ENCODE measurements at places on chromosomes 3 and 15.

- no peak for DNase-seq
Measured at GRCh38 chr3:139230391-139230790, 113.4 kb upstream of the MRPS22 start.

DNA sequence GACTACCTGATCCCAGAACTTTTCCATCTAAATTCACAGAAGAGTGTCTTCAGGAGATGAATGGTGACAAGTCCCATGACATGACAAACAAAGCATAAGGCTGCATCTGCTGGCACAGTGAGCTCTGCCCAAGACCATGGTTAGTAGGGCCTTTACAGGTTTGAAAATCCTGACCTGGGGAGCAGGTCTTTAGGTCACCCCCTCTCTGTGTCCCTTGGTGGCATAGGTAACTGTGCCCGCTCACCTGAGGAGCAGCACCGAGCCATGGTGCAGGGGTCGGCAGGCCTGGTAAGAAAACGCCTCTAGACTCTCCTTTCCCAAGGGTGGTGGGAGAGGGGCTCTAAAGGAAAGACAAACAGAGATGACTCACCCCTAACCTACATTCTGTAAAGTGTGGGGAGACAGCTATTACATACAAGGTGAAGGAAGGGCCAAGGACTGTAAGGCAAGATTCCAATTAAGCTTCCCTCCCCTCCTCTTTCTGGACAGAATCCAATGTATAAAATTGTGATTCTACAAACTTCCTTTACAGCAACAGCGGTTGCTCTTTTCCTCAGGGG, 74.0 kb downstream of the SATB1 start:
- no peak for DNase-seq

- peak; percentile 83 for DNase-seq
Measured at GRCh38 chr3:47370887-47371697, 9.7 kb upstream of the PTPN23 start.

GRCh38 chr3:23712656-23713559, 92.8 kb upstream of the UBE2E1 start:
- DNase-seq, result no peak

DNA sequence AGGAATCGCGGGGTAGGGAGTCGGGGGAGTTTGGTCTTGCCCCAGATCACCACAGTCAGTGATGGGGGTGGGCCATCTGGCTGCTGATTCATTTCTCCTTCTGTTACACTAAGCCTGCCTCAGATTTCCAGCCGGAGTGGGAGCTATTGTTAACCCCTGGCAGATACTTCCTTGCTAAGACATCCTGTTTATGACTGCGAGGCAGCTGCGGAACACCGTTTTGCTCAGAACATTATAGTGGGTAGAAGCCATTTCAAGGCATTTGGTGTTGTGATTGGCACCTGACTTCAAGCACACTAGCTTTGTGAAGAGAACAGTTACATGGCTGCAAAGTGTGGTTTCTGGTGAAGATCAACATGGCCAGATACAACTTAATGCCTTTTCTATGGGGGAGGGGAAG, 73.8 kb downstream of the FLNB start:
- DNase-seq, result peak; percentile 36

GRCh38 chr3:99747915-99748314, 69.7 kb upstream of the CMSS1 start:
- DNase-seq, result no peak

DNA sequence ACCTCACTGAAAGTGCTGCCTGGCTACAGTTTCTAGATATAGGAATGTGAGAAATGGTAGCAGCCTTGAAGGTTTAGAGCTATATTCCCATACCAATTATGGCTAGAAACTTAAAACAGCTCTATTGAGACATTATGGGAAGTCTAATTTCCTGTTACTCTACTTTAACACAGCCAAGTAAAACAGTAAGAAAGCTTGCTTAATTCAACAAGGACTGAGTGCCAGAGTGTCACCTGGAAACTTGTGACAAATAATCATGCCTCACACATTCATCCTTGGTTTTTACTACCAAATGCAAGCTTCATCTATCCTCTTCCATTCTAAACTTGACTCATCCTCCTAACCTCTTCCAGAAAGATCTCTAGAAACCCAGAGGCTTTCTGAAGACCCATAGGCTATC, 41.7 kb downstream of the UBE3A start:
- DNase-seq, result no peak

DNA sequence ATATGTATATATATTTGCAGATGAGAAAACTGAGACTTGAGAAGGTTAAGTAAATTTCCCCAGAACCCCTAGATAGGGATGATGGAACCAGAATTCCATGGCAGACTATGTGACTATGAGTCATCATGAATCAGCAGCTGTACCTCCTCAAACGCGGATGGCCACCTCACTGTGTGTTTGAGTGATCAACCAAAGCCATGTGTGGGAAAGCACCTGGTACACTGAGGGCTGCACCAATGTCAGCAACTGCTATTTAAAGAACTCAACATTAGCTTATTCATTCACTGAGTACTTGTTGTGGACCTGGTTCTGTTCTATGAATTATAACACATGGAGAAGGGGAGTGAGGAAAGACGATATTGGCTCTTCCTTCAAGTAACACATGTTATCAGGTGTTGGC, 377.0 kb downstream of the GAP43 start:
- peak; percentile 67 for DNase-seq

- no peak for DNase-seq
Measured at GRCh38 chr3:159674583-159674982, 314.1 kb upstream of the IL12A start.

GRCh38 chr3:113103588-113103987, 107.8 kb upstream of the BOC start:
- DNase-seq, result no peak

DNA sequence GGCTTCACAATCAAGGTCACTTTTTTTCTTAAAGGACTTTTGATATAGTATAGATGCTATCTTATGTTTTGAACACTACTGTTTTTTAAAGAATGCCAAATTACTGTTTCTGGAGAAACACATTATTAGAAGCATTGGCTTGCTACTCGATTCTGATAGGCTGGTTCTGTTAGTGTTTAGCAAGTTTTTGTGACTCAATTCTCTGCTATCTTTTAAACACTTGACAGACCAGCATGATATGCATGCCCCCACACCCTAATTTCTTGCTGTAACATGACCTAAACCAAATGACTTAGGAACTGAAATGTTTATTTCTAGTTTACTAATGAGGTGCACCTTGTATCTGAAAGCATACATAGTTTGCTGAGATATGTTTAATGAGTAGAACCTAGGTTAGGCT, 5.5 kb upstream of the IL20RB start:
- no peak for DNase-seq

DNA sequence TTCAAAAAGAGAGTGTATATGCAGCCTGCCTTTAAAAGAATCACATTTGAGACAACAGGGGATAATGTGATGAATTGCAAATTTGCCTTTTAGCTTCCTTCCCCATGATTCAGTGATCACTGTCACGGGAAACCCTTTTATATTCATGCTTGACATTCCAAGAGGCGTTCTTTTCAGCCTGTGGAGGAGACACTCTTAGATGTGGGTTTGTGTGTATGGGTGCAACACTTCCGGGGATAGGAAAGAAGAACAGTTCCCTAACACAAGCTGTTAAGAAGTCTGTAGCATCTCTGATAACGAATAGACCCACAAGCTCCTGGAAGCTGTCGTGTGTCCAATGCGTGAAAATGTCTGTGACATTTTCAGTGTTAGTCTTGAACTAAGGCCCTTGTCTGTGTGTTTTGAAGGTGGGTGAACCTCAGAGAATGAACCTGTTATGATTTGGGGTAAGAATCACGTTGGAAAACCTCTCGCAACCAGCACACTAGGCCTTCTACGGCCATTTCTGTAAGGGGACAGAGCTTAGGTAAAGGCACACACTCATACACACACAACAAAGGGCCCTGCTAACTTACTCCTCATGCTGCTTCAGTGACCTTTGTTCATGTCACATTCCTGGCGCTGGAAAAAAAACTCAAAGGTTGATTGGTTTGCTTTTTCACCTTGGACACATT, 229.2 kb upstream of the ST8SIA2 start:
- DNase-seq, result no peak

- DNase-seq, result no peak
Measured at GRCh38 chr15:37788330-37788729, 146.1 kb upstream of the TMCO5A start.

GRCh38 chr3:115627180-115628074, 4.1 kb downstream of the GAP43 start:
- DNase-seq, result no peak

DNA sequence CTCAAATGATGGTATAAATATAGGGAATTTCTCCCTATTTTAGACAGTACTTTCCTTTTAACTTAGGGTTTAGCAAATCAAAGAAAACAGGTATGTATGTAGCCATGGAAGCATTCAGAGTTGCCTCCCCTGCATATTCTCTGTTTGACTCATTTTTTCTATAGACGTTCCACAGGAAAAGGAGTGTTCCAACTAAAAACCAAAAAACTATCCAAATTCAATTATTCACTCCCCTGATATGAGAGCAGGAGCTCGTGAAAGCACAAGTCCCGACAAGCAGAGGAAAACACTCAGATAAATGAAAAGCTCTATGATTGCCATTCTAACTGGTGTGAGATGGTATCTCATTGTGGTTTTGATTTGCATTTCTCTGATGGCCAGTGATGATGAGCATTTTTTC, 119.5 kb downstream of the FRMD5 start:
- DNase-seq, result no peak

GRCh38 chr15:68566377-68566954, 12.3 kb upstream of the CORO2B start:
- no peak for DNase-seq

- no peak for DNase-seq
Measured at GRCh38 chr3:194348354-194348753, 2.8 kb downstream of the CPN2 start.

DNA sequence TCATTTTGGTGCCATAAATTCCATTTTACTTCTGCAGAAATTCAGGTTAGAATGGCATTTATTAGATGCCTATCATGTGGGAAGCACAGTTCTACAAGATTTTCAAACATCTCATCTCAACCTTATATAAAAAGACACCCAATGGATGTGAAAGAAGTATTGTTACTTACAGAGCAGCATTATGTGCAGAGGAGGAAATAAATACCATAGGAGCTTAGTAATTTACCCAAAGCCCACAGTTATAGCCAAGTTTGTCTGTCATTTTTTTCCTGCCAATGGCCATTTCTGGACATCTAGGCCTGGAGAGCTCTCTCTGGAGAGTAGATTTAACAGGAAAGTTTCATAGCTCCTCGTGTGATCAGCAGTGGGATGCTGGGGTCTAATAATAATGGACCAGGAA, 659.4 kb upstream of the NAALADL2 start:
- no peak for DNase-seq

GRCh38 chr3:81080608-81081007, 680.8 kb downstream of the GBE1 start:
- no peak for DNase-seq

- peak; percentile 59 for DNase-seq
Measured at GRCh38 chr3:43659250-43659880, 31.4 kb upstream of the ABHD5 start.

- DNase-seq, result no peak
Measured at GRCh38 chr15:88650556-88650955, 11.7 kb downstream of the ISG20 start.

DNA sequence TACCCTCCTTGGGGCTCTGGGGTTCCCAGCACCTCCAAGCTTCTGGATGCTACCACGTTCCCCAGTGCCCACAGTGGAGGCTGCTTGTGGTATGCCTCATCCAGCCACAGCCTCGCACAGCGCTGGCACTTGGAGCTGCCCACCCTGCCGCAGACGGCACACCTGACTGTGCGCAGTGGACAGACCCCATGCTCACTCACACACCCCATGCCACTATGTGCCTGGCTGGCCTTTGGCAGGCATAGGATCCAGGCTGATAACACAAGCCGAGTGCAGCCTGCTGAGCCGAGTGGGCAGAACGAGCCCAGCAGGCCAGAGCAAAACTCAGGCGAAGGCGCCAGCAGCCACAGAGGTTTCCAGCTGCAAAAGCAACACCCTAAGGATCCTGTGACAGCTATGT, 311.5 kb downstream of the ULK4 start:
- no peak for DNase-seq

- no peak for DNase-seq
Measured at GRCh38 chr3:23711916-23712494, 93.8 kb upstream of the UBE2E1 start.

- DNase-seq, result no peak
Measured at GRCh38 chr3:189458528-189458927, 172.7 kb upstream of the TP63 start.

DNA sequence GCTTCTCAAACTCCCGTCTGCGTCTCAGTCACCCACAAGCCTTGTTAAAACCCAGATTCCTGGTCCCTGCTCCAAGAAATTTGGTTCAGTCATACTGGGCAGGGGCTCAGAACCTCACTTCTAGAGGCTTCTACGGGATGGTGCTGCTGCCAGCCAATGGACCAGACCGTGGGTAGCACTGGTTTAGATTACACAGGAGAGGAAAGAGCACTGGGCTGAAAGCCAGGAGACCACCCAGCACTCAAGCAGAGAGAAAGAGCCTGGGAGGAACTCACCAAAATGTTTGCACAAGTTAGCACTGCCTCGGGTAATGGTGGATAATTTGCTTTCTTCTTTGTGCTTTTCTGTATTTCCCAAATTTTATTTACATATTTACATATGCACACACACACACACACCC, 46.9 kb upstream of the MUC13 start:
- no peak for DNase-seq

DNA sequence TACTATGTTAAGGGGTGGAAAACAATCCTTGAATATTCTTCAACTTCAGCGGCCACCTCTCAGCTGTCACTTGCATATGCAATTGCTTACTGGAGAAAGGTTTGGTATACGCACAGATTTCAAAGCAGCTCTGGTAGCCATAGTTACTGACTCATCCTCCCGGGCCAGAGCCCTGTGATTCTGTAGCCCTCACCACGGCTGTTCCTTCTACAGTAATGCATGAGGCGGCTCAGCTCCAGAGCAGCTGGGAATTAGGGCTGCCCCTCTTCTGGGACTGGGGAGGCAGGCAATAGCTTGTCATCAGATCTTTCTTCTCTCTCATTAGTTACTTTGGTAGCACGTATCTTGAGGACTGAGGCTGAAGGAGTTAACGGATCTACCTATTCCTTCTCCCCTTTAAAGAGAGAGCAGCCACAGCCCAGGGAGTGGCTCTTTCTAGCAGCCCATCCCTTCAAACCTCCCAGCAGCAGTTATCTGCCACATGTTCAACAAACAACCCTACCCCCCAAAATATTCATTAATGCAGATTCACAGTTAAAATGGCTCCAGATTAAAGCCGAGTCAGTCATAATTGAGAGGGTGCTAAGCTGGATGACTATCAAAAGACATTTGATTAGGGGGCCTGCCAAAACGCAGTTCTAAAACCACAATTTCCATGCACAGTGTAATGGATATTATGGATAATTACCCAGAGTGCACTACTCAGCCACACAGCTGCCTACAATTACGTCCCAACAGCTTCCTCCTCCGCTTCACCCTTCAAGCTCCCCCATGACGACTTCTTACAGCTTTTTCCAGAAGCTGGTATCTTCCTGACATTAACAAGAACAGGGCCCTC, 54.7 kb downstream of the ETV5 start:
- no peak for DNase-seq

- DNase-seq, result no peak
Measured at GRCh38 chr15:39645976-39646257, 65.0 kb downstream of the THBS1 start.
